ENCODE measurements at places on chromosomes 5 and 9.

GRCh38 chr5:61289241-61289640 is 42.8 kb upstream of the ZSWIM6 start:
- DNase-seq = no peak

DNA sequence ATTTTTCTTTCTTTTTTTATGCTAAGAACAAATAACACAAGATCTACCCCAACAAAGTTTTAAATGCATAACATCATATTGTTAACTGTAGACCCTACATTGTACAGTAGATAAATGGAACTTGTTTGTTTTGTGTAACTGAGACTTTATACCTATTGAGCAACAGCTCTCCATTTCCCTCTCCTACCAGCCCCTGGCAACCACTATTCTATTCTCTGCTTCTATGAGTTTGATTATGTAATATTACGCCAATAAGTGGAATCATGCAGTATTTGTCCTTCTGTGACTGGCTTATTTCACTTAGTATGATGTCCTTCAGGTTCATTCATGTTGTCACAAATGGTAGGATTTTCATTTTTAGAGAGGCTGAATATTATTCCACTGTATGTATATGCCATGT is 308.2 kb upstream of the PRR16 start:
- no peak for DNase-seq

DNA sequence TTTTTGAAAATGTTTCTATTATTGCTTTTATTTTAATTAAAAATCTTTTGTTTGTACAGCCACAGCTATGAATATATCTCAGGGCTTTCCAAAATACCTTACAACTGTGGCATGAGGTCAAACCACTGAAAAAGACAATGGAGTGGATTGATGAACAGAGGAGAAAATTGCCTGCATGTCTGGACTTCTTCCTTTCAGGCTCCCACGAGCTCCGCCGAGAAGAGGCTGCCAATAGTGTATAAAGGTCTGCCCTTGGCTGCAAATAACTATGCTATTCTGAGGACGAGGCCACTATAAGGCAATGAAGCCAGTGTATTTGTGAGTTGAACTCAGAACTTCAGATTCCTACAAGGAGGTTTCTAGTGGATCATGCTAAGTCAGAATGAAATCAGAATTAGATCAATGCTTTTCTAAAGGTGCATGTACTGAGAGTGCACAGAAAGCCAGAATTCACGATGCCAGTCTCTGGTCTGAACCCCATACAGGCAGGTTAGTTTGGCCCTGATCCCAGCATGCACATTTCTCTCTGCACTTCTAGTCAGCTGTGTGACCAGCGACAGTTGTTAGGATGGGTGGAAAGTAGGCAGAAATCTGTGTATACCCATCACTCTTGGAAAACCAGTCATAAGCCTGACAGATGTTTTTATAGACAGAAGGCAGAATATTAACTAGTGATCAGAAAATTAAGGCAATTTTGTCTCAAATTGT is 42.7 kb upstream of the PLPP1 start:
- DNase-seq = no peak

GRCh38 chr9:104999136-104999535 is 71.2 kb upstream of the ABCA1 start:
- no peak for DNase-seq

GRCh38 chr5:89168766-89169165 is 285.8 kb upstream of the MEF2C start:
- DNase-seq = no peak

- no peak for DNase-seq
Observed at GRCh38 chr9:118659011-118659410, 710.2 kb downstream of the BRINP1 start.

DNA sequence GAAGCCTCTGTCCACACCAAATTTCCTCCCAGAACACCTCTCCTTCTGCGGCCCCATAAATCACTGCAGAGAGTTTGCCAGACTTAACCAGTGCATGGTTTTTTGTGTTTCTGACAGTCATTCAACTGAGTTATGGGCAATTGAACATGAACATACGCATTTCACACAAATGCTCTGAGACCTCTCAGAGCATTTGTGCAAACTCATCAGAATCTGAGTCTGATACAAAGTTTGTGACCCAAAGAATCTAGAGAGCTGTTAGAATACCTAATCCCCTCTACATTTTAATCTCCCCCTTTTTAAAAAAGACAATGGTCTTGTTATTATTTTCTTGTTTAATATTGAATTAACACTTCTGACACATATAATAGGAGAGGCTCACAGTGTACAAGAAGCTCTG is 416.9 kb upstream of the SMARCA2 start:
- no peak for DNase-seq

GRCh38 chr5:78511121-78511906 is 137.3 kb downstream of the LHFPL2 start:
- DNase-seq = no peak

- peak; percentile 32 for DNase-seq
Observed at GRCh38 chr9:63817622-63818518, 1467.1 kb downstream of the FOXD4L5 start.

GRCh38 chr5:76622076-76622475 is 1.1 kb downstream of the F2RL2 start:
- DNase-seq = no peak

- DNase-seq = no peak
Observed at GRCh38 chr5:76069061-76069735, 14.0 kb upstream of the SV2C start.

DNA sequence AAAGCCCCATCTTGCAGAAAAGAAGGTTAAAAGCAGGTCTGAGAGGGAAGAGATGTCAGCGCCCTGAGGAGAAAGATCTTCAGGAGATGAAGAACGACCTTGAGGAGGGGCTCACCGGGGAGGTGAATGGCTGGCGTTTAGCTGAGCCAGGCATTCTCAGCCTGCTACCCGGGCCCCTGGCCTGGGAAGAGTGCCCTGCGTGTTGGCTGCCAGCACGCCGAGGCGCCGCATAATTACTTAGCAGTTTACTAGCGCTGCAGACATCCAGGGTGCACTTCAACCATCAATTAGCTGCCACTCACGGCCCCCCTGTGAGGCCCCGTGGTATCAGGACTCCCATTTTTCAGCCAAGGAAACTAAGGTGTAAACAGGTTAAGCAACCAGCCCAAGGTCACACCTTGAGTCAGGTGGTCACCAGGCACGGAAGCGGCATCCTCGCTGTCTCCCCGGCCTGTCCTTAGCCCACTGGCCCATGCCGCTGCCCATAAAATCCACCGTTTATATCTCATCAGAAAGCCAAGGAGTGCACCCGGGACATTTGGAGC is 551.9 kb downstream of the BNC2 start:
- DNase-seq = no peak

GRCh38 chr9:133768371-133768858 is 30.3 kb upstream of the SARDH start:
- DNase-seq = no peak

DNA sequence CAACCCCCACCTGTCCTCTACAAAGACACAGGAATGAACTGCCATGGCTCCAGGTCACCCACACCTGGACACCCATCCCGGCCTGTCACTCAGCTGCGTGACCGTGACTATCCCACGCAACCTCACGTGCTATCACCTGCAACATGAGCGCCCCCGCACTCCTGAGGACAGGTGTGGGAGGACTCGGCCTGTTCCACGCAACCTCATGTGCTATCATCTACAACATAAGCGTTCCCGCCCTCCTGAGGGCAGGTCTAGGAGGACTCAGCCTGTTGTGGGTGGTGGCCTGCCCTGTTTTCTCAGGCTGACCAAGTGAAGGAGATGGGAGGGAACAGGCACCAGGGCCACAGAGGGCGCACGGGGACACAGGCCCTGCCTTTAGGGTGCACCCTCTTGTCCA is 4.1 kb downstream of the QSOX2 start:
- no peak for DNase-seq

GRCh38 chr9:27460226-27461023 is 63.7 kb upstream of the IFNK start:
- DNase-seq = no peak

GRCh38 chr5:172229904-172230303 is 35.9 kb downstream of the EFCAB9 start:
- no peak for DNase-seq

DNA sequence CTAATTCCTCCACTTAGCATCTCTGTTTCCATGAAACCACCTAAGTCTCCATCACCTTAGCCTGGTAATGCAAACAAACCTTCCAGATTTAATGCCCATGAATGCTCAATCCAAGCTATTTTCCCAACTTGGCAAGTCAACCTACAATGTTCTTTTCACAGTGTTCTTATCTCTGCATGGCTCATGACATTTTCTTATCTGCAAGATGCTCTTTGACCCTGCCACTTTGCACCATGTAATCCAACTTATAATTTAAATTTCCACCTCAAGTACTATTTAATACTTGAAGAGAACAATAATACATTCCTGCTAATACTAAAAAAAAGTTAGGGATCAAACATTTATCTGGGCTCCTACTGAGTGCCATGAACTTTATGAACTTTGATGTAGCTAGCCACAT is 164.3 kb downstream of the TMEM232 start:
- DNase-seq = no peak

DNA sequence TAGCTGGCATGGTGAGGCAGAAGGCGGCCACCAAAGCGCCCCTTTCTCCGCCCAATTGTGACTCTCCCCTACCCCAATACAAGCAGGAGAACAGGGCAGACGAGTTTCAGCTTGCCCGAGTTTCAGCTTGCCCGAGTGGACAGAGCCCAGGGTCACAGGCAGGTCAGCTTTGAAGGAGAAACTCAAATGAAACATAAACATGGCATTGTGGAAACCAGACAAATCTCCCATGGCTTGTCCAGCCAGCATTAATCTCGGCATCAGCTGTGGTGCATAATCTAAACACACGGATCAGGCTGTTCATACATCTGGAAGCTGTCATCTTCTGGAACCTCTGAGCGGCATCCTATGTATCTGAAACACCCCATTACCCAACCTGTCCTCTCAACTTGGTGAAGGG is 16.9 kb downstream of the PTCH1 start:
- DNase-seq = no peak

Measured in stimulated activated CD4-positive, alpha-beta T cell treated with anti-CD3 and anti-CD28 coated beads, Interleukin-1b, Interleukin-23, amount 100 ng/mL, for 1 hour (primary cell).